ENCODE measurements at places on chromosomes 5 and 9. TPM values are rescaled to one million over a fixed set of nuclear protein-coding genes. Genes with fewer than 3 reads are reported as not detected.

The NPR3 gene
- 16.3 TPM for polyA plus RNA-seq

The PRDM9 gene
- polyA plus RNA-seq = not detected

DNA sequence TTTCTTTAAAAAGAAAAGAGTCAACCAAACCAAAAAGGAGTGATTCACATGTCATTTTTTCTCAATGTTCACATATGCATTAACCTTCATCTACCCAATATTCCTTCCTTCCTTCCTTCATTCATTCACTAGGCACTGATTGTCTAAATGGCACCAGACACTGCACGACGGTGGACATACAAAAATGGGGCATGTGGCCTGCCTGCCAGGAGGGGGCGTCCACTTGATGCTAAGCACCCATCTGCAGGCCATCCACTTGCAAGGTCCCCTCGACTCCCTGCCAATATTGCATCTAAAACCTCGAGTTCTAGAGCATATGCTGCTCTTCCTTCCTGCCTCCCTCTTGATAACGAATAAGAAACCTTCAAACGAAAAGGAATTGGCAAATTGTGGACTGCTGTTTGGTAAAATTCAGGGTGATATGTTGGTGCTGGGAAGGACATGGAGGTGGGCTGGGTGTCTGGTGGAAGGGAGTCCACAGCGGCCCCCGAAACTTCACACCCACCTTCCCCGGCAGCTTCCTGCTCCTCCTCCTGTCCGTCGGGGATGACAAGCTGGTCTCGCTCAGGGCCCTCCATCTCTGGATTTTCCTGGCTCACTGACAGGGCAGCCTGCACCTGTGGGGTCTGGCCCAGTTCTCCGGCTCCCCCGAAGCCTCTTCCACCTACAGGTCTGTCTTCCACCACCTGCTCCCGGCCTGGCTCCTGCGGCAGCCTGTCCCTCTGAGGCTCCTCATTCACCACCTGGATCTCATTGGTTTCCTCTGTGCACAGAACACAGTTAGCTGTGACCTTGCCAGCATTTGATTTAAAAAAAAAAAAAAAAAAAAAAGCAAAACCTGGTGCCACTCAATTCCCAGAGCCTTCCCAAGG lies 64.3 kb downstream of the GOLM1 start:
- DNase-seq = no peak

DNA sequence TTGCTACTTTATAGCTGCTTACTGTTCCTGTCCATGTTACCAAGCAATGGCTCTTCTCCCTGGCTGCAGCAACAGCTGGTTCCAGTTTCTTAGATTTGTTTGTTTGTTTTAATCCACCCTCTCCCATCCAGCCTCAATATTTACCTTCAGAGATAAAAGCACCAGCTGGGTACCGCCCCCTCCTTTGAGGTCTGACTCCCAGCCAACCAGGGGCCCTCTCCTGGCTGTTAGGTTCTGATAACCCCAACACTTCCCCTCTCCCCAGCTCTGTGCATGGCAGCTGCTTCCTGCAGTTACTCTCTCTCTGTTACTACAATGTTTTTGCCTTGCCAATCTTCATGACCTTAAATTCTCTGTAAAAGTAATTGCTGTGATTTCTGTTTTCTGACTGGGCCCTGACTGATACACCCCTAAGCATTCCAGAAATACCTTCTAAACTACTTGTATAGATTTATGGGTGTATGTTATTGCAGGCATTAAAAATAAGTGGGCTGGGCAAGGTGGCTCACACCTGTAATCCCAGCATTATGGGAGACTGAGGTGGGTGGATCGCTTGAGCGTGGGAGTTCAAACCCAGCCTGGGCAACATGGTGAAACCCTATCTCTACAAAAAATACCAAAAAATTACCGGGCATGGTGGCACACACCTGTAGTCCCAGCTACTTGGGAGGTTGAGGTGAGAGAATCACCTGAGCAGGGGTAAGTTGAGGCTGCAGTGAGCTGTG lies 2.6 kb upstream of the GCNT1 start:
- DNase-seq = no peak

DNA sequence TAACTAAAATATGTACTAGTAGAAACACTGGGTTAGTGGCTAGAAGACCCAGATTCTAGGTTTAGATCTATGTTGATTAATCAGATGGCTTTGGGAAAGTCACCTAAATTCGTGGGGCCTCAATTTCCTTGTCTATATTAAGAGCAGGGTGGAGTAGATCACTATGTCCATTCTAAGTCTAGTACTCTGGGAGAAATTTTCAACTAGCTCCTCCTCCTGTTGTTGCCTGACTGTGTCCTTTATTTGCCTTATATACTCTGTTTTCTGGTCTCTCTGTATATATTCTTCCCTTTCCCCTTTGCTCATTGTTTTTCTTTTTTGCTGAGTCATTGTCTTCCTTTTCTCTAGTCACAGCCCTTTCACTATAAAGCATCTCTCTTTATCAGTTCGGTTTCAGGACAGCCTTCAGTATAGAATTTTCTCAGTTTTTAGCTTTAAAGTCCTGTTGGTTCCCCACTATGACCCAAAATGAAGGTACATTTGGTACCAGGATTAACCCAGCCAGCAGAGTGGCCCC lies 44.5 kb upstream of the CDH6 start:
- DNase-seq = no peak

- no peak for DNase-seq
Observed at GRCh38 chr9:80836013-80836412, 853.3 kb downstream of the TLE1 start.

DNA sequence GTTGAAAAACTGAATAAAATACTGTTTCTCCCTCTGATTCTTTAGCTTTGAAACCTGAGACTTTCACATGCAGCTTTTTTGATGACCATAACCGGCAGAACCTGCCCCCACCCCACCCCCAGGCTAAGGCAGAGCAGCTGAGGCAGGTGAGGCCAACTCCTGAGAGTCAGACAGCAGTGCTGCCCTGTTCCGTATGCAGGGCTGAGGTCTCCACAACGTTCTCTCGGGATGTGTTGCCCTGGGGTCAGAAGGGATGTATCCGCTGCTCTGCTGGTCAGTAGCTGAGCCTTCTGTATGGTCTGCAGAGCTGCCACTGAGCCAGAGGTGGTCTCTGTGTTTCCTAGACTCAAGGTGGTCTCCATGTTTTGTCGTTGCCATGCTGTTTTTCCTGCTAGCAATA lies 190.5 kb downstream of the AOPEP start:
- DNase-seq = no peak

All from forelimb muscle (tissue), 1 donor.